Natural killer cell treated with Interleukin-12 subunit alpha and Interleukin-12 subunit beta and Interleukin-15 and Interleukin-18, amount 100 ng/mL, for 72 hours (primary cell): ENCODE measurements at places on chromosomes 6 and 20. TPM values are rescaled to one million over a fixed set of nuclear protein-coding genes. Genes with fewer than 3 reads are reported as not detected.

- no peak overlapping the region for H3K27ac ChIP-seq
- DNase-seq: no peak
- no peaks in the 10 kb centered on the region for H3K4me1 ChIP-seq
- H3K4me3 ChIP-seq: no peak overlapping the region
- no peaks in the 10 kb centered on the region for H3K27me3 ChIP-seq
- H3K36me3 ChIP-seq: no peaks in the 10 kb centered on the region
These were observed 224.2 kb upstream of the SYNCRIP start for GRCh38 chr6:85866758-85867401.

Gene LAMA2
- 0.36 TPM for total RNA-seq

Gene ATP6V1G2
- 1.4 TPM for total RNA-seq

Gene ELOVL2
- total RNA-seq: not detected
